Hindlimb muscle (tissue), 1 donor: ENCODE measurements at places on chromosomes 5 and 9.

- DNase-seq = no peak
Observed at GRCh38 chr5:169988947-169989346, 8.7 kb upstream of the INSYN2B start.

DNA sequence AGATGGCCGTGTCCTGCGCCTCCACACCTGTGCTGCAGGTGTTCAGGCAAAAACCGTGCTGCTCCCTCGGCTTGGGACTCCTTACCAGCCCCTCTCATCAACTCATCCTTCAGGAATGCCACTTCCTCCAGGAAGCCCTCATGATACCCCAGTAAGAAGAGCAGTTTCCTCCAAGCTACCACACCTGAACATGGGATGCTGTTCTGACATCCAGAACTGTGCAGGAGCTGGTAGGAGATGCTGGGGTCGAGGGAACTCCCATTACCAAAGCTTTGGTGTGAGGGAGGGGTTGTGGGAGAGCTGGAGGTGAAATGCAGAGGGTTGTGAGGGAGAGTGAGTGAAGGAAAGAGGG, 18.9 kb downstream of the CARD19 start:
- no peak for DNase-seq

GRCh38 chr5:137613554-137614265, 114.6 kb upstream of the SPOCK1 start:
- DNase-seq = no peak

- DNase-seq = no peak
Observed at GRCh38 chr5:22835686-22836085, 17.5 kb downstream of the CDH12 start.

GRCh38 chr5:54743997-54744788, 226.6 kb downstream of the SNX18 start:
- no peak for DNase-seq

- DNase-seq = no peak
Observed at GRCh38 chr5:151570512-151571269, 20.4 kb downstream of the FAT2 start.

DNA sequence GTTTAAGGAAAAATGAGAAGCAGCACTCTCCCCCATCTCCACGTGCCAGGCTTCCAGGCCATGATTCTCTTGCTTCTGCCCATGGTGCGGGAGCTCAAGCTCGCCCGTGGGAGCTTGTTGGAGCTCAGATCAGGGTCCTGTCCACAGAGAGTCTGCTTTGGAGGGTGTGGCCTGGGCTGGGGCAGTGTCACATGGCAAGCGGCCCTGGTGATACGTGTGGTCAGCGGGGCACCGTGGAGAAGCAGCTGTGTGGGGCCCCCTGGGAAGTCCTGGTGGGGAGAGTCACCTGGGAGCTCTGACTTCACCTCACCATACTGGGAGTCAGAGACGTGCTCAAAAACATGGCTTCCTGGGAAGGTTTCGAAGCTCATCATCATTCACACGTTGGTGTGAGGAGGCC, 275.3 kb downstream of the GADD45G start:
- no peak for DNase-seq

DNA sequence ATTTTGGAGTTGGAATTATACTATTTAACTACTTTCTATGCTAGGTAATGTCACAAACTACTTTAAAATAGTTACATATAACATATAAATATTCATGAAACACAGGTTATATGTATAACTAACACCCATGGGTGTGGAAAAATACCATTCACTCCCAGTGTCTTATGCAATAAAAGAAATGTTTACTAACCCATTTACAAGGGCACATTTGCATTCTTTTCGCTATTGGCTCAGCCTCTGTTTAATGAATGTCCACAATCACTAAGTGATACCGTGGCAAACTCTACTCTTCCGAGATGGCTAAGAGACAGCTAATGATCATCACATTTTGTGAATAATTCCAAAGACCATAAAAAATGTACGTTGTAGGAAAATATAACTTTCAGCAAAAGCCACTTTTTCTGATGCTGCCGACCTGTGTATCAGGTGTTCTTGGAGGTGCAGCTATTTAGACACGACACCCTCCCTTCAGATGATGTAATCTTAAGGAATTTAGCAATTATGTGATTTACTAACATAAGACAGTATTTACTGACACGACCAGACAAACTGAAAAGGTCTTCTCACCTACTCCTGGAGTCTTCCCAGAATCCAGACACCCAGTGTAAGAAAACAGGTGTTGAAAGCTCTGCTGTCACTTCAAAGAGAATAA, 121.7 kb upstream of the FAM120A start:
- DNase-seq = no peak

- DNase-seq = no peak
Observed at GRCh38 chr5:67200809-67201562, 4.4 kb upstream of the CD180 start.

DNA sequence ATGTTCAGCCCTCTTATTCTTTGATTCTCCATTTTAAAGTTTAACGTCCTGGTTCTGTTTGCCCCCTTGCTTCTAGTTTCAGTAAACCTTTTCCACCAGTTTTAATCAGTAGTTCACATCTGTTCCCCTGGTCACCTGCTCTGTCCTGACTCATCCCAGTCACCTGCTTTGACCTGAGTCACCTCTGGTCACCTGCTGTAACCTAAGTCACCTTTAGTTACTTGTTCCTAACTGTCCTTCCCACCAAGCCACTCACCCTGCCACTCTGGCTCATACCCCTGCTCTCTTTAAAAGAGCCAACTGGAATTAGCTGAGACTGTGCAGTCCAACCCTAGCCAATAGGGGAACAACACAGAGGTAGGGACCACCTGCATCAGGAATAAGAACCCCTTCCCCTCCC, 43.0 kb downstream of the SEMA6A start:
- DNase-seq = no peak

DNA sequence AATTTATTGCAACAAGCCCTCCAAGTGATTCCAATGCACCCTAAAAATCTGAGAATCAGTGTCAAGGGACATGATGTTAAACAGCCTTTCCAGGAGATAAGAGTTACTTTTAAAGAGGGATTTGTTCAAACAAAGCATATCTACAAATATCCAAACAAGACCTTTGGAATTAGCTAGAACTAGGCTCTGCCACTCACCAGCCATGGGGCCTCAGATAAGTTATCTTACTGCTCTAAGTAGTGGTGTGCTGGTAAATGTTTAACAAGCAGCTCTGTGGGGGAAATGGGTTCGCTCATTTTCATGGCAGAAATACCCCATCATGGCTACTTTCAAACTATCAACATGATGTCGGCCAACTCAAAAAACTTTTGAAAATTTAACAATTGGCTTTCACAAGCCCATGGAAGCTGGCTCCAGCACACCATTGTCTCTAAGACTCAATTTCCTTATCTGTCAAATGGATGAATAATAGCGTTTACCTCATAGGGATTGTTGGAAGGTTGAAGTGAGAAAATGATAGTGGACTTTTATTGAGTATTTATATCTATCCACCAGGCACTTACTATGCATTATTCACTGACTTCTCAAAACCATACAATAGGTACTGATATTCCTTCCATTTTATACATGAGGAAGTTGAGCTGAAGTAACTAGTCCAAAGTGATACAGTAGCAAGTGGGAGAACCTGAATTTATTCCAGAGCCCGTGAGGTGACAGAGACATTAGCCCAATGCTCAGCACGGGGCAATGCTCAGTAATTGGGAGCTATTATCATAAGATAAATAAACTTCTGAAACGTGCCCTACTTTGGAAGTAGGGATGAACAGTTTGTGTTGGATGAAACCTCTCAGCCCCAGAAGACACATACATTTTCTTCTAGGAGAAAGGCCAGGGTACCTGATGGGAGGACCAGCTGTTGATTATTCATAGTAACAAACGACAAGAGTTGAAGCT, 43.2 kb downstream of the SH3RF2 start:
- no peak for DNase-seq

- DNase-seq = no peak
Observed at GRCh38 chr5:171861381-171861780, 75.8 kb downstream of the SMIM23 start.

DNA sequence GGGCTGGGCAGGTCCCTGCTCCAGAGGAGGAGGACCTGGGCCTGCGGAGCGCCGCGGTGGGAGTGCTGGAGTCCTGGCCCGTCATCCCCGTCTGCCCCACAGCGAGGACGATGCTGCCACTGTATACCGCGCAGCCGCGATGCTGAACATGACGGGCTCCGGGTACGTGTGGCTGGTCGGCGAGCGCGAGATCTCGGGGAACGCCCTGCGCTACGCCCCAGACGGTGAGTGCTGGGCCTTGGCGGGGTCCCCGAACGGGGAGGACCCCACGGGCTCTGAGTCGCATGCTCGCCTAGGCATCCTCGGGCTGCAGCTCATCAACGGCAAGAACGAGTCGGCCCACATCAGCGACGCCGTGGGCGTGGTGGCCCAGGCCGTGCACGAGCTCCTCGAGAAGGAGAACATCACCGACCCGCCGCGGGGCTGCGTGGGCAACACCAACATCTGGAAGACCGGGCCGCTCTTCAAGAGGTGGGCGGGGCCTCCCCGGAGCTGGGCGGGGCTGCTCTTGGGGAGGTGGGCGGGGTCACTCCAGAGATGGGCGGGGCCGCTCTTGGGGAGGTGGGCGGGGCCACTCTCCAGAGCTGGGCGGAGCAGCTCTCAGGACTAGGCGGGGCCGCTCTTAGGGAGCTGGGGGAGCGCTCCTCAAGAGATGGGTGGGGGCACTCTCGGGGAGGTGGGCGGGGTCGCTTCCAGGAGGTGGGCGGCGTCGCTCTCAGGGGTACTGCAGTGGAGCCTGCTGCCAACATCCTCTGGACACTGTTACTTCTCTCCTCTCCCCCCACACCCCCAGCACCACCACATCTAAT, 13.1 kb downstream of the LRRC26 start:
- no peak for DNase-seq

DNA sequence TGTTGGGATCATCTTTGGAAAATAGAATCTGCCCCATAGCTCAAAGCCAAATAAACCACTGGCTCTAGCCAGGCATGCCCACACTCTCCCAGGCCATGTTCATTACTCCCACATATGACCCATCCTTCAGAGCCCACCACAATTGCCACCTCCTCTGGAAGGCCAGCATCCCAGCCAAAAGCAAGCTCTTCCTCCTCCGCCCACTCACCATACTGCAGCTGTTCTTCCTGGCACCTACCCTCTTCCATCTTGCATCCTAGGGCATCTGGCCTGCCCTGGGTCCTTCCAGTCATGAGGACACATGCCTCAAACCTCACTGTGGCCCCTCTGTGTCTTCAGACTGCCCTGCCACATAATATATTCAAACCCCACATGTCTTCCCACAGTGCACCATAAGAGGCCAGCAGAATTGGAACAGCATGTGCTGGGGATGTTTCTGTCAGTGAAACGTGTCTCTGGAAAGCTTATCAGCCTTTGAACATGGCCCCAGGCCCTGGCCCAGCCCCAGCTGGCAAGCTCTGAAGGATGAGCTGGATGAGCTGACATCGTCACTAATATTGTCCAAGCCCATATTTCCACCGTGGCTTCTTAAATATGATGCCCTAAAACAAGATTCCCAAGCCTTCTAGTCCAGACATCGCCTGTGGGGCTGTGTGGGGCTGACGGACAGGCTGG, 230.8 kb downstream of the AGTPBP1 start:
- no peak for DNase-seq

DNA sequence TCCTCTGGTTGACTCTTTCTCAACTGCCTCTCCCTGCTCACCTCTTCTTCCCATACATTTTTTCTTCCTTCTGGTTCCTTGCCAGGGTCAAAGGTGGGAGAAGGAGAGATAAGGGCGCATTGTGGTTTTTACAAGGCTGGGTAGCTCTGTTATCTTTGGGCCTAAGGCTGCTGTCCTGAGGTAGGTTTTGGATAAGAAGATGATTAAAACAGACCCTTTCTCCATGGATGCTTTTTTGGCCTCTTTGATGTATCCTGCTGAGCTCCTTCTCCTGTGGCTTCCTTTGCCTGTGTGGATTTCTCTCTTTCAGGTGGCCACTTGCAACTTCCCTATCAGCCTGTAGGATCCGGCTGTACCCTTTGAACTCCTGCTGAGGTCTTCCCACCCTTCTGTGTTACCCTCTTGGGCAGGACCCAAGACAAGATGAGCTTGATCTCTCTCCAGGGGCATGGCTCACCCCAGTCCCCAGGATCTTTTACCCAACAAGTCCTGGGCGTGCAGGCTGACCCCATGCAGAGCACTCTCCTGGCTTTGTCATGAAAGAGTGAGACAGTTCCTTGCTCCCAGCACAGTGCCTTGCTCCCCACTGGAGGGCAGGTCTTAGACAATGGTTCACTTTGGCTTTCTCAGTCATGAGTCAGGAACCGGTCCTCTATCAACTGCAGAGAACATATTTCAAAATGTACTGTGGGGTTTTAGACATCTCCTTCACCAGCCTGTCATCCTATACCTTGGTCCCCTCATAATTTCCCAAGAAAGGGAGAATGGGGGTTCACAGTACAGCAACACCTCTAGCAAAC, 197.9 kb downstream of the TLE4 start:
- DNase-seq = no peak

DNA sequence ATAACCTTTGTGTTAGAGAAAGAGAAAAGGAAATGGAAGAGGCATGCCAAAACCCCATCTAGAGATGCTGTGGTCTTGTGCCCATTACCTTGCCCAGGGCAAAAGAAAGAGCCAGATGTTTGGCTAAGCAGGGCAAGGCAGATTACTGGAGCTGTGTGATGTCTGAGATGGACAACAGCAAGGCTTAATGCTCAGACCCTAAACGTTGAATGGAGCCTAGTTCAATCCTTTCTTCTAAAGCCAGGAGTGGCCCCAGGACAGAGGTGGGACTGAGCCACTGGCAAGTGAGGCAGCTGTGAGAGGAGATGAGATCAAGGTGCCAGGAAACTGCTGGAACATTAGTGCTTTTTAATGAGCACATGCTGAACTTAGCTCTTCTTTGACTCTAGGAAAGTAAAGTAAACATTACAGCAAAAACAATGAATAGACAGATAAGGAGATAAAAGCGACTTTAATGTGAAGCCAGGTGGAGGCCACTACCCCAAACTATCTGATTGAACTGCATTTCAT, 143.0 kb upstream of the EGFLAM start:
- DNase-seq = no peak

- peak; percentile 53 for DNase-seq
Observed at GRCh38 chr9:35616681-35617459, 1.3 kb downstream of the CD72 start.

DNA sequence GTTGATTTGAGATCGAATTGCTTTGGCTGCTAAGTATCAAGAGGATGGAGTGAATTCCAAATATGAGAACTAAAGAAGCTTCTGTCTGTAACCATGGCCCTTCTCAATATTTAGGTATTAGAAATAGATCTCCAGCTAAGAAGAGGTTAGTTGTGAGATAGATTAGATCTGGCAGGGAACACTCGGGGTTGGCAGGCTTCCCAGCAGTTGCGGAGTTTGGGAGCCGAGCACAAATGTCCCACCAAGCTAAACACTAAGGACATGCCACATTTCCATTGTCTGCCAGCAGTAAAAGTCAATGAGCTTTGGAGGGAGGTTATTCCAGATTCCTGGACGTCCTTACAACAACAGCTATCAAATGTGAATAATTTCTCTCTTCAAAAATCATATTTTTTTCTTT, 85.8 kb downstream of the TAF11L14 start:
- DNase-seq = no peak

DNA sequence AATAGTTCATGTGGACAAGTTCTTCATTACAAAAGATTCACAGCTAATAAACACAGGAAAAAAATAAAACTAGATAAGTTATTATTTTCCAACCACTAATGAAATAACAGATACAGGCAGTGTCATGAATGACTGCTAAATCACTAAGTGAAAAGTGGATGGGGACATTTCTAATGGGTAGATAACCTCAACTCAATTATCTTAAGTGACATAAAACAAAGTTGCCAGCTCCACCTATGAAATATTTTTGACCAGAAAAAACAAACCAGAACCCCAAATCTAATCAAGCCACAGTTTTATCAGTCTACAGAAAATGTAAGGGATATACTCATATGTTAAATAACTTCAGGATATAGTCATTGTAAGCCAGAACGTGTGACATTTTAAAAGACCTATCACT, 74.4 kb downstream of the AGTPBP1 start:
- DNase-seq = no peak
